ENCODE measurements at places on chromosomes 5 and 9. TPM values are rescaled to one million over a fixed set of nuclear protein-coding genes. Genes with fewer than 3 reads are reported as not detected.

PCDHA5 gene
- total RNA-seq, result 0.91 TPM

PGM5 gene
- 53.1 TPM for total RNA-seq

SLC46A2 gene
- total RNA-seq, result 0.66 TPM

DNA sequence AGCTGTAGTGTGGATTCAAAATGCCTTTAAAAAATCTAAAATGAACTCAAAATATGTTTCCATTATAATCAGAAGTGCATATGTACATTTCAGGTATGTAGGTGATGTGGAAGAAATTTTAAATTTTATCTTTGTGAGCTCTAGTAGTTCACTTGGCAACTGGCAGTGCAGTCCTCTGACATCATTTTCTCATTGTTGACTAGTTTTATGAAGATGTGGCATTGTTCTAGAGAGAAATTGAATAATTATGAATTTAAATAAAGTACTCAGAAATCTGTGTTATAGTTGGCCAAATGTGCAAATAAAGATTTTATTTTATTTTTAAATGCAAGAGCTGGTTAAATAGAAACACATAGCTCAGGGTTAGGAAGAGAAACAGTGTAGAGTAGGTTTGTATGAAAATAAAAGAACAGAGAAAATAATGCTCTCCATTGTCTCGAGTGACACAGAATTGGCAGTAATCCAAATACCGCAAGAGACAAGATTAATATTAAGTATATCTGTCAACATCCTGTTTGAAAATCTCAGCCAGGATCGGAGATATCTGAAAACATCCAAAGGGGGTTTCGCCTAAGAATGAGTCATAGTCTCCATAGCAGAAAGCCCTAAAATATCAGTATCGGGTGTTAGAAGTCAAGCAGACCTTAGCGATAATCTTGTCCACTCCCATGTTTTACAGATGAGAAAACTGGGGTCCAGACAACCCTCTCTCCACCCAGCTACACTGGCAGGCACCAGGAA lies 189.4 kb downstream of the CCDC192 start:
- DNase-seq, result no peak

DNA sequence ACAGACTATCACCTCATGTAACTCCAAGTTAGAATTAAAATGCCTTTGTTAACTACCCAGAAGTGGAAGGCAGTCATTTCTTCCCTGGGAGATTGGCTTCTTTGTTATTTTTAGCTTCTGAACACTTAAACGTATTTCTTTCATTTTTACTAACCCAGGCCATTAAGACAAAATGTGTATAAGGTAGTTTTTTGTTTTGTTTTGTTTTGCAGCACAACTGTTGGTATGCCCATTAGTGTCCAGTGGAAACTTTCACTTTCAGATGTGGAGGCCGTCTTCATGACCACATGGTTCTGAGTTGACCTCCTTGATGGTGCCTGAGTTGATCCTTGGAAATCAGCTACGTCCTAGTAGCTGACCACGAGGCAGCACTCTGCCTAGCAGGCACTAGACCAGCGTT lies 264.6 kb upstream of the ZNF608 start:
- DNase-seq, result no peak

All from kidney (tissue), 22 donors.